ENCODE measurements at places on chromosomes 2 and 18.

GRCh38 chr2:136482966-136483365 is 282.4 kb upstream of the THSD7B start:
- no peak for DNase-seq

GRCh38 chr2:186456941-186457340 is 29.1 kb upstream of the ZC3H15 start:
- no peak for DNase-seq

DNA sequence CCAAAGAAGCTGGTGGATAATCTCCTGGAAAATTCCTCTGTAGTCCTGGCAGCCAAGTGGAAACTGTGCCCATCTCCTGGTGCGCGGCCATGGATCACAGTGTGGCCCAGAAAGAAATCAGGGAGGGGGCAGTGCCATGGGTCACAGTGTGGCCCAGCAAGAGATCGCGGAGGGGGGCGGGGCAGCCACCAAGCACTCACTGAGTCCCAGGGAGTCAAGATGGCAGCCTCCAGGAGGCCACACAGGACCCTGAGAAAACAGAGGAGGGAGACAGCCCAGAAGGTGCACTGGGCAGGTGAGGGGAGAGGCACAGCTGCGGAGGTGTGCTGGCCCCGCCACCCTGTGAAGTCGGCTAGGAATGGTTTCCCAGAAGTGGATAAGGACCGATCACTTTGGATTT is 8.1 kb upstream of the ATP6V1B1 start:
- DNase-seq: no peak

DNA sequence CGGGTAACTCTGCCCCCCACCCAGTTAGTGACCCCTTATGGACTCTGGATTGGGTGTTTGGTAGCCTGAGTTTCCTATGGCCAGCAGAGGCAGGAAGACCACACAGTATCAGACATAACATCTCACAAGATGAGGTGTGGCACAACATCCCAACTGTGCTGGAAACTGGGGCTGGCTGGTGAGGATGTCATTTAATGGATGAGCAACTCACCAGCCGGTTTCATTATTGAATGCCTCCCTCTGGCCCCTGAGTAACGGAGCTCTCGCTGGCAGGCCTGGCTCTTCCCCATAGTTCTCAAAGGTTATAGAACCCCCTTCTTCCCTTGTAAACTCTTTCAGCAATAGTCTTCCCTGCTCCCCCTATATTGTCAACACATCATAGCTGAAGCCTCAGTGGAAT is 195.0 kb downstream of the BCL11A start:
- no peak for DNase-seq

- no peak for DNase-seq
Measured at GRCh38 chr2:240213476-240214421, 73.3 kb upstream of the OTOS start.

- no peak for DNase-seq
Measured at GRCh38 chr2:6879011-6879410, 1.4 kb downstream of the RSAD2 start.

GRCh38 chr18:61129001-61129400 is 204.2 kb upstream of the CDH20 start:
- no peak for DNase-seq

DNA sequence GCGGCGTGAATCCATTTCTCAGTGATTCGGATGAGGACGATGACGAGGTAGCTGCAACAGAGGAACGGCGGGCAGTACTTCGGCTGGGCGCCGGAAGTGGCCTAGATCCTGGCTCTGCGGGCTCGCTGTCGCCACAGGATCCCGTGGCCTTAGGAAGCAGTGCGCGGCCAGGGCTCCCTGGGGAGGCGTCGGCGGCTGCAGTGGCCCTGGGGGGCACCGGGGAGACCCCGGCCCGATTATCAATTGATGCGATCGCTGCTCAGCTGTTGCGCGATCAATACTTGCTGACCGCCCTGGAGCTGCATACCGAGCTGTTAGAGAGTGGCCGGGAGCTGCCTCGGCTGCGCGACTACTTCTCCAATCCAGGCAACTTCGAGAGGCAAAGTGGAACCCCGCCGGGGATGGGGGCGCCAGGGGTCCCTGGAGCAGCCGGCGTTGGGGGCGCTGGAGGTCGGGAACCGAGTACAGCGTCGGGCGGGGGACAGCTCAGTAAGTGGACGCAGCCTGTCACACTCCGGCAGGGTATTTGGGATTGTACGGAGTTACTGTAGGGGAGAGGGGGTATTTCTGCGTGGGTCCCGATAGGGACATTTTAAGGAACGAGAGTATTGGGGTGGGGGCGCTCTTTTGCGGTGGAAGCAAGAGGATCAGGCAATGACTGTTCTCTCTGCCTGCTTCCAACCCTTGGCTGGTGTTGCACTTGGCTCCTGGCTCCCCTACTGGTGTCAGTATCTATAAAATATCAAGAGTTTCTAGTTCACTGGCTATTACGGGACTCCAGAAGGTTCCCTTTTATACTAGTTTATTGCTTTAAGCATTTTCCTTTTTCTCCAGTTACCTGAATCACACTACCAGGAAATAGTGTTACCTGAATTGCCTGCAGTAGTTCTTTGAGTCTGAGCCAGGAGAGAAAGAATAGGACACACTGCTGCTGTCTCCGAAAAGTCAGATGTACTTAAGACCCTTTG is 772 bp downstream of the RELCH start:
- peak; percentile 10 for DNase-seq

DNA sequence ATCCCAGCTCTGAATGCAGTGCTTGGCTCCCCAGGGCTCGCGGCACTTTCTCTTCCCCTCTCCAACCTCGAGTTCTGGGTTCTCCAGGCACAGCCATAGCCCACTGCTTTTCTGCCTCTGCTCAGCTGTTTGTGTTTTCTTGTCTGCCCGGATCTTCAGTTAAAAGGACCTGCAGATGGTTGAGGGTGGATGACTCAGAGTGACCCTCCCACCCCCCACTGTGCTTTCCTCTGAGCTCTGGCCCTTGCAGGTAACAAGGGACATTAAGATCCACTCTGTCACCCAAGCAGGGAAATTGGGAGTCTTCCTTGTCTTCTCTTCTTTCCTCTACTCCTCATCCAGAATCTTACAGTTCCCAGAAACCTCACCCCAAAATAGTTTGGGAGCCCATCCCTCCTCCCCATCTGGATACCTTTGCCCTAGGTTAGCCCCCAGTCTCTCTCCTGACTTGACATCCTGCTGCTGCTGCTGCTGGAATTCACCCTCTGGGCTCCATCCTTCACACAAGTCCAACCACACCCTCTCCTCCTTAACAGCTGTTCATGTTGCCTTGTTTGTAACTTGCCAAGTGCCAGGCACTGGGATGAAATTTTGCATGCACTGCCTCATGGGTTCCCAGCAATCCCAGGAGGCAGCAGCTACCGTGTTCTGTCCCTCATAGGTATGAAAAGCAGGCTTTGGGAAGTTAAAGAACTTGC is 157.9 kb upstream of the TTC39C start:
- no peak for DNase-seq

DNA sequence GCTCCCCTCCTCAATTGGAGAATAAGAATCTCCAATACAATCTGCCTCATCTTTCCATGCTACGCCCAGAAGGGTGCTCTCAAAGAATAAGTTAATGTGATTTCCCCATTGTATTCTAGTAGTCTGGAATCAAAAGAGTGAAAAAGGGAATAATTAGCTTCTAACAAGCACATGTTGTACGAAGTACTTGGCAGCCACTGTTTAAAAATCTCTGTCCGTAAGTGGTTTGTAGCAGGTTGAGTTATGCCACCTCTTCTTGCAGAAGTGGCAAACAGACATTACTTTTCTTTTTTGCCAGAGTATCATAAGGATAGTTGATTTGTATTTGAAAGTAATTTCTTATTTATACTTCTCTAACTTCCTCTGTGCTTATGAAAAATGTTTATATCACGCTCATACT is 184.7 kb downstream of the CD226 start:
- DNase-seq: no peak

GRCh38 chr2:233418761-233419546 is 64.7 kb downstream of the DGKD start:
- DNase-seq: peak; percentile 69

DNA sequence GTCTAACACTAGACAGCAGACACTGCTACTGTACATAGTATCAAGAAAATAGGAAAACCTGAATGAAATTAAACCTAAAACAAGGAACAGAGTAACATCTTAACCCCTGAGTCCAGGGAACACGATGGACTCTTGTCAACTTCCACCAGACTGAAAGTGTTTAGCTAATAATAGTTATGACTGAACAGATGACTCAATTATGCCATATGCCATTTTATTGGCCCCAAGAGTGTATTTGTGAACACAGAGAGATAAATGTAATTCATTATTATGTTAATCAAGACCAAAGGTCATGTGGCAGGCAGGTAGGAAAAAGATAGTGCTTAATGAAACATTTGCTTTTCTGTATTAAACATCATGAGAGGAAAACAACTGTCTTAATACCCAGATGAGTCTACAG is 58.0 kb downstream of the NYAP2 start:
- DNase-seq: no peak

- DNase-seq: no peak
Measured at GRCh38 chr2:149087751-149088150, 49.3 kb downstream of the LYPD6B start.

DNA sequence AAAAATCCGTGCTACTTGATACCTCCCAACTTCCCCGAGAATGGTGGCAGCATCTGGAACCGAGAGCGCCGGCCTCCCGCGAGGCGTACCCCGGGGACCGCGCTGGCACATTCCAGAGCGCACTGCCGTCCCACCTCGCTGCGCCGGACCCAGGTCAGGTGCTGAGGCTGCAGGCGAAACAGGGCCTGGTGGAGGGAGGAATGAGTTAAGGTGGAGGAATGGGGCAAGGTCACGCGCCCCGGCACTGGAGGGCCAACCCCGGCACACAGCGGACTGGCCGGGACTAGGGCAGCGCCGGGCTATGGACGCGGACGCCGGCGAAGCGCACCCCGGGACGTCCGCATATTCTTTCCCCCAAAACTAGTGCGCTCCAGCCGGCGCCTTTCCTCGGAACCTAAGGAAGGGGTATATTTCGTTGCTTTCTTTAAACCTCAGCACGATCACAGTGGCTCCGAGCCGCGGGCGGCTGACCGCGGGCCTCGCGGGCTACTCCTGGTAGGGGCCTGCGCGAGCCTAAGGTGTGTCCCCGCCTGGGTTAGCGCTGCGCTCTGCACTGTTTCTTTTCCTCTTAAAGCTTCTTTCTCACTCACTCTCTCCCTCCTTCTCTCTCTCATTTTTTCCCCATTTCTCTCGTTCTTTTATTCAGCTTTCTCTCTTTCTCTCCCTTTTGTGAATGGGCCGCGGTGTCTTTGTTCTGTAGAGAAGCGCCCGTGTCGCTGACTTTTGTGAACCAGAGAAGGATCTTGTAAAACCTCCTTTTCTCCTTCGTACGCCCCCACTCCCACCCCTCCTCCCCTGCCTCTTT is 2.1 kb upstream of the OTX1 start:
- no peak for DNase-seq

GRCh38 chr2:74845217-74845751 is 11.4 kb downstream of the HK2 start:
- peak; percentile 37 for DNase-seq

GRCh38 chr2:26619096-26619495 is 22.1 kb downstream of the CIB4 start:
- DNase-seq: no peak

DNA sequence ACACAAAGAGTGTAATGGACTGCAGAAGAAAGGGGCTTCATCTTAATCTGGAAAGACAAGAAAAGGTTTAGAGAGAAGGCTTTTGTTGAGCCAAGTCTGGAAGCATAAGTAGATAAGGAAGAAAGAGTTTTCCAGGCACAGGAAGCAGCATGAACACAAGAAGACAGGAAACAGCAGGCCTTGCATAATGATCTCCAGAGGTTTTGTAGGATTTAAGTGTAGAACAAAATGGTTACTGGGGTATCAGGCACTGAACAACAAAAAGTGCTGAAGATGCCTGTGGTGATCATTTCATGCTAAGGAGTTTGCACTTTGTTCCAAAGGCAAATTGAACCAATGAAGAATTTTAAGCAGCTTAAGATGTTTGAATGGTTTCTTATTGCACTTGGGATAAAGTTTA is 281.6 kb upstream of the TANK start:
- no peak for DNase-seq

GRCh38 chr18:76246590-76246989 is 248.5 kb downstream of the ZNF516 start:
- no peak for DNase-seq

- no peak for DNase-seq
Measured at GRCh38 chr2:47868611-47869352, 37.5 kb downstream of the FBXO11 start.

- no peak for DNase-seq
Measured at GRCh38 chr2:178070824-178071223, 1.8 kb downstream of the PDE11A start.

- DNase-seq: no peak
Measured at GRCh38 chr2:102154946-102155702, 12.6 kb downstream of the IL1R1 start.

- no peak for DNase-seq
Measured at GRCh38 chr2:45894211-45894610, 242.7 kb downstream of the PRKCE start.

- no peak for DNase-seq
Measured at GRCh38 chr2:71532327-71532726, 79.0 kb downstream of the DYSF start.

DNA sequence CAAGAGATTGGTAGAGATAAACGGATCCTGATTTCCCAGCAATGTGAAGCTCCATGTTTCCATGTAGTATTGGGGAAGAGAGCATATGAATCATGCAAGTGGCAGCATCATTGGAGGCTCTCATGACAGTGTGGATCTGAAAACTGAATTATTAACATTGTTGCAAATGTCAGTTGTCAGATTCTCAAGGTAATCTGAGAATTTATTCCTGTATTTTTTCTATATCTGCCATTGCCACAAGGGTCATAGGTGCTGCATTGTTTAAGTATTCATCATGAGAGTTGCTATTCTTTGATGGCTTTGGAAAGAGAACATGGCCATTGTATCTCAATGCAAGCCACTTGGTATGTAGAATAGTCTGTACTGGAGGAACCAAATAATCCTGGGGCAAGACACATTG is 1217.0 kb upstream of the ZEB2 start:
- no peak for DNase-seq

- no peak for DNase-seq
Measured at GRCh38 chr2:107776362-107776761, 50.3 kb upstream of the RGPD4 start.
